CD4-positive, alpha-beta T cell treated with Interleukin-6 for 4 hours (primary cell): ENCODE measurements at places on chromosomes 2 and 18.

GRCh38 chr2:9327873-9328352, 95.4 kb downstream of the ITGB1BP1 start:
- DNase-seq, result no peak

GRCh38 chr2:241029599-241030332, 31.3 kb downstream of the SNED1 start:
- DNase-seq, result no peak

GRCh38 chr2:14635391-14635871, 2.9 kb downstream of the LRATD1 start:
- DNase-seq, result no peak

GRCh38 chr2:113755835-113756354, 547 bp downstream of the SLC35F5 start:
- peak; percentile 53 for DNase-seq

GRCh38 chr2:127051116-127052056, 55.6 kb downstream of the BIN1 start:
- no peak for DNase-seq

DNA sequence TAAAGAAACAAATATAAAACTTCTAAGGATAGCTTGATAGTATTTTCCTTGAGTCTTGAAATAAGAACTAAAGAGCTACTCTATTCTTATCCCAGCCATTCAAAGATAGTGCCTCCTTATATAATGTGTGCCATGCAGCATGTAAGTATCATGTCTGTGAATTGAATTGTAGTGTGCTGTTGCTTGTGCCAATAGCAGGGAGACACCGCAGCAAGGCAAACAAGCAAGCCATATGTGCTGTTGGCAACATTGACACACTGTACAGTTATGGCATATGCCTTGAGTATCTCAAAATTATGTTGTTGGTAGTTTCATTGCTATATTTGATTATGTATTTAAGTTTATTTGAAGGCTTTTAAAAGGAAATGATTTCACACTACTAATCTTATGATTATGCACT, 58.2 kb downstream of the ERBB4 start:
- no peak for DNase-seq
